ENCODE measurements at places on chromosomes 5 and 9. TPM values are rescaled to one million over a fixed set of nuclear protein-coding genes. Genes with fewer than 3 reads are reported as not detected.

Gene SH3RF2
- total RNA-seq, result 54.9 TPM

Gene CDC20B
- total RNA-seq, result not detected

DNA sequence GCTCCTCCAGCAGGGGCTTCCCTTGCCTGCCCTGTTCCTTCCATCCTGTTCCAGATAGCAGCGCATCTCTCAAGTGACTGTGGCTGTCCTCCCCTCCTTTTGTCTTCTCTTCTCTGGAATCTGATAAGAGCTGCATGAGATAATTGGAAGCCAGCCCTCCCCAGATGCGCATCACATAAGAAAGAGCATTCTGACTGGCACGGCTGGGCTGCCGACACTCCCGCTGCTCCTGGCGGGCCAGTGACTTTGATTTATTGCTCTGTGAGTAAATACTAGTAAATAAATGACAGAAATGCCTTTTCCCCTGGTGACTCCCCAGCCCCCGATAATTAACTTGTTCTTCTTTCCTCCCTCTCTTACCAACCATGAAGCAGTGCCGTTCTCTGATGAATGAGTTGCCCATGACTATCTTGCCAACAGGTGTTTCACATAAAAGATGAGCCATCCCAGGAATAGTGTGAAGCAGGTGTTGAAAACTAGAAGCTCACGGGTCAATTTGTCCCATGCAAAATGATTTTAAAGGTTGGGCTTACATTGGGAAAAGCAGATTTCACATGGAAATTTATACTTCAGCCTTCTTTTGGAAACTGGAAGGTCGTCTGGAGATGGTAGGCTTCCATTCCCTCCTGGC lies 212.3 kb downstream of the ERCC6L2 start:
- DNase-seq, result no peak

GRCh38 chr9:133809335-133809734 lies 71.2 kb upstream of the SARDH start:
- no peak for DNase-seq

GRCh38 chr9:1267141-1267570 lies 217.0 kb downstream of the DMRT2 start:
- DNase-seq, result no peak

GRCh38 chr5:73336366-73336765 lies 112.2 kb downstream of the FOXD1 start:
- no peak for DNase-seq

GRCh38 chr9:79390781-79391770 lies 180.7 kb upstream of the TLE4 start:
- DNase-seq, result no peak

- DNase-seq, result no peak
Measured at GRCh38 chr5:149004559-149004958, 58.3 kb downstream of the SH3TC2 start.

Measured in left colon (tissue), 2 donors.